ENCODE measurements at places on chromosomes 5 and 9.

DNA sequence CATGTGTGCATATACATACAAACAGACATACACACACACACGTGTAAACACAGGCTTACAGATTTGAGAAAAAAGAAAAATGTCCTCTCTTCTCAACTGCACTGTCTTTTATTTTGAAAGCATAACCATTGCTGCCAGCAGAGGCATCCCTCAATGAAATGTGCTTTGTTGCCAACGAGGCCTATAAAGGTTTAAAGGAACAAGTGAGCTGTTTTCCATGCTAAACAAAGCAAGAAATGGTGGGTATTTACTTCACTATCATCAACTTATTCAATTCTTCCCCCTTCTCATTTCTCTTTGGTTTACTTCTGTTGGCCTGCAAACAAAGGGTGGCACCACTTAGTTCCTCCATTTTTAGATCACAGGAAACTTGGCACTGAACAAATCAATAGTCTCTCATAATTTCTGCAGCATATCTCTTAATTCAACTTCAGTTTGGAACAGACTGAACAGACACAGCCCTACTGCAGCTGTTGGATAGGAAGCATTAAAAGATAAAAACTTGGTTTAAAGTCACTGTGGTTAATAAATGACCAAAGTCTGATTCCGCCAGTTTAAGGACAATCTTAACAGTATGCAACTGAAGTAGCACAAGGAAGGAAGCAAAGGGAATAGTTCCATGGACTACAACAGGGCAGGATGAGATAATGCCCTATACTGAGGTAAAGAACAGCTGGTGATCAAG, 21.7 kb downstream of the TTC33 start:
- DNase-seq, result no peak

- DNase-seq, result no peak
These were observed 28.6 kb upstream of the FBXW11 start for GRCh38 chr5:172035049-172035448.

DNA sequence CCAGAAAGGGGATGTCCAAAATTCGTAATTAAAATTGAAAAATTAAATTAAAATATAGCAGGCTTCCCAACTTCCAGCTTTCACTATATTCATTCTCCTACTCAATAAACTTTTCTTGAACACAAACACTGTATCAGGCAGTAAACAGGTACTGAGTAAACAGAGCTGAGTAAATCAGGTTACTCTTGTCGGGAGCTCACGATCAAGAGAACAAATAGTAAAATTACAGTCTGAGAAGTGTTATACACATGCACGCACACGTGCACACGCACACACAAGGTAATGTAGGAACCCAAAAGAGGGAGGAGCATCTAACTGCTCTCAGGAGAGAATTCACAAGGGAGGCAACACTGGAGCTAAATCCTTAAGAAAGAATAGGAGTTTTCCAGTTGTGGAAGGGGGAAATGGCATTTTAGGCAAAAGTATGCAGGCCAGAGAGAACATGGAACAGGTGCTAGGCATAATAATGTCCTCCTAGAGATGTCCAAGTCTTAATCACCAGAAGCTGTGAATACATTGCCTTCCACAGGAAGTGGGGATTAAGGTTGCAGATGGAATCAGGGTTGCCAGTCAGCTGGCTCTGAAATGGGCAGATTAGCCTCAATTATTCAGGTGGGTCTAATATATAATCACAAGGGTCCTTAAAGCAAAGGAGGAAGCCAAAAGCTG, 598.8 kb upstream of the BRINP1 start:
- no peak for DNase-seq

DNA sequence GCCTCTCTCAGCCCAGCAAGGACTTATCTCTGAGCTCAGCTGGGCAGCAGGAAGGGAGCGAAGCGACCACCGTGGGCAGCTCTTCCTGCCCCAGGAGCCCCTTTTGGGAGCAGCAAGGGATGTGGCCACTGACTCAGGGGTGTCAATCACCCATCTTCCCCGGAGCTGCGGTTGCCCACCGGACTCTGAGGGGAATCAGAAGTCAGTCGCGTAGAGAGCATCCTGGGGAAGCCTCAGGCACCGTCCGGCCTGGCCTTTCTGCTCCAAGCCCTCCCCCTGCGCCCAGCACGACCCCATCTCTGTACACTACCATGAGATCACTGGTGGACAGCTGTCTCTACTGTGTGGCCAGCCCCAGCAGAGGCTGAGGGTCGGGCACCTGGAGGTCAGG, 24.6 kb downstream of the GFI1B start:
- DNase-seq, result no peak

DNA sequence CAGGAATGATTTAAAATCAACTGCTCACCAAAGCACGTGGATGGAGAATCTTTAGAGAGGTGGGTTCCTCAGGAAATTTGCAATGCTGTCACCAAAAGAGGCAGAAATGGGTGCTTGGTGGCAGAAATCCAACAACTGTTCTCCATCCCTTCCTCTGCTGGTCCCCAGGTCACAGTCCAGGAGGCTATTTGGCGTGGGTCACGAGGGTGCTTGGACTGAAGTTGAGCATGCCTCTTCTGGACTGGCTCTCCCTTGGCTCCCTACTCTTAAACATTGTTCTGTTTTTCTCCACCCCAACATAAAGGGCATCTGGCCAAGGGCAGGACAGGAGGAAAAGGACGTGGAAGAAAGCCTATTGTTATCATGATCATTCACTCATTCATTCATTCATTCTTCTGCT, 58.9 kb downstream of the WWC1 start:
- DNase-seq, result no peak

- no peak for DNase-seq
These were observed 118.4 kb downstream of the PLK2 start for GRCh38 chr5:58341476-58341875.

GRCh38 chr5:20680718-20681302, 692.8 kb upstream of the CDH18 start:
- no peak for DNase-seq

GRCh38 chr5:149500922-149501582, 50.2 kb downstream of the CSNK1A1 start:
- no peak for DNase-seq

DNA sequence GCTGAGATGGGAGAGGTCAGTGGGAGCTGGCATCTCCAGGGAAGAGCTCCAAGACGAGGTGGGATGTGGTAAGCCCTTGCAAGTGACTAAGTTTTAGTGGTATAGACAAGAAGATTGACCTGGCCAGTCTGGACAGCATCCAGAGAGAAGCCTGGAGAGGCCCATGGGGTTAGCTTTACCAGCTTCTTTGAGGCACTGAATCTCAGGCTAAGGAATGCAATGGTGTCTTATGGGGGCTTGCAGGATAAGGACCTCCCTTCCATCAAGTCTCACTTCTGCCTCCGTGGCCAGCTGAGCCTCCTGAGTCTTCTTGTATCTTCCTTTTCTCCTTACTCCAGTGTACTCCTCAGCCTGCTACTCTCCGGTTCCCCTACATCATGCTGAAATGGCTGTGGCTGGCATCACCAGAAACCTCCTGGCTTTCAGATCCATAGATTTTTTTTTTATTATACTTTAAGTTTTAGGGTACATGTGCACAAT, 56.5 kb upstream of the JADE2 start:
- no peak for DNase-seq

DNA sequence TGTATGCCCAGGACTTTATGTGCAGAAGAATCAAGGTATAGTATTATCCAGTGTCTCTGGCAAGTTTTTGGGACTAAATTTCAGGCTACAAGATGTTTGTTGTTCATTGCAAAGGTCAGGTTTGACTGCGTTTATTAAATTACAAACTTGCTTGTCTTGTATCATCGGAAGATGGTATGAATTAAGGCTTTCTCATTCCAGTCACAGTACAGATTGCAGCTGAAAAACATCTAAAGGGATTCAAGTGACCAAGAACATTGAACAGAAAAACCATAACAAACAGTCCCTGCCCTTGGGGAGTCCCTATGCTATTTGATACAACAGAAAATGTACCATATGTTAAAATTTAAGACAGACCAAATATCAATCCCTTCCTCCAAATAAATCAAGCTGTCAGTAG, 244.7 kb upstream of the TNC start:
- no peak for DNase-seq

- no peak for DNase-seq
These were observed 614.5 kb downstream of the MAT2B start for GRCh38 chr5:164119806-164120447.

GRCh38 chr5:136242136-136242535, 49.2 kb upstream of the SMIM32 start:
- no peak for DNase-seq

- DNase-seq, result no peak
These were observed 32.1 kb downstream of the VAV2 start for GRCh38 chr9:133959966-133960567.

Data from stimulated activated naive CD8-positive, alpha-beta T cell treated with anti-CD3 and anti-CD28 coated beads, Interleukin-15, amount 100 ng/mL, for 72 hours (primary cell).